ENCODE measurements at places on chromosomes 6 and 20.

DNA sequence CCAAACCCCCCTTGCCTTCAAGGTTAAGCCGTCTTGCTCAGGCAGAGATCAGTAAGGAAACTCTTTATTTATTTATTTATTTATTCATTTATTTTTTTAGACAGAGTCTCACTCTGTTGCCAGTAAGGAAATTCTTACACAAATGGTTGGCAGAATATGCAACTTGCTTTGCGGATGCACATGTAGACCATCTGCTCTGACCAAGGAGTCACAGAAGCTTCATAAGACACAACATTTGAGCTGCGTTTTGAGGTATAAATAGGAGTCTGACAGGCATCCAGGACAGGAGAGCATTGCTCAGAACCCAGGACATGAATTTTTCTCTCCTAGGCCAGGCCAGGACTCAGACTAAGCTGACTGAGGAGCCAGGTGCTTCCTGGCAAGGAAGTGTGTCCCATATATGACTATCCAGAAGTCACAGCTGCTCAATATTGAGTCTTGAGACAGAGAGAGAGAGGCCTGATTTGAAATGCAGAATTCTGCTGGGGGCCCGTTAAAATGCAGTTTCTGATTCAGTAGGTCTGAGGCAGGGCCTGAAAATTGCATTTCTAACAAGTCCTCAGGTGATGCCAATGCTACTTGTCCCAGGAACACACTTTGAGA is 43.9 kb downstream of the HLA-A start:
- no peak for DNase-seq

DNA sequence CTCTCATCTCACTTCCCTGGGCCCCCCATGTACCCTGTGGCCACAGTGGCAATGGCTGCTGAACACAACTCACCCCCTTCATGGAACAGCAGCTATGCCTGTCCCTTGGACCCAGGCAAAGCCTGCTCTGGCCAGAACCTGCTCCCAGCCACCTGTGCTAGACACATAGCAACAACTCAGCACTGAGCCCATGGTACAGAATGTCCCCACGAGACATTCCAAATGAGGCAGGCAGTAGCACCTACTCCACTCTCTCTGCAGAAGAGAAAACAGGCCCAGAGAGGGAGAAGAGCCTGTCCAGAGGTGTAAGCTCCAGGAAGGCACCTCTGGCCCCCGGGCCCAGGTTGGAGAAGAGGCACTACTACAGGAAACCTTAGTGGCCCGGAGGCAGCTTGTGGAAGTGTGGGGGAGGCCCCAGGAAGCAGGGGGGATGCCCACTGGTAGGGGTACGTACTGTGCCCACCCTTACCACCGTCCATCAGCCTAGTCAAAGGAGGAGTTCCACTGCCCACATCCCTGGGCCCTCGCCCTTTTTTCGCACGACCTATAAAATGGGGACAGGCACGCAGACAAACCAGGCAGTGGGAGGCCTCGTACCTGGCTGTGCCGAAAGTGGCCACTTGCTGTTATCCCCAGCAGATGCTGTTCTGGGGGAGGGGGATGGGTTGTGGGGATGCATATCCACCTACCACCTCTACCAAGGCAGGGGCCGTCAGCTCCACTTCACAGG is 97.2 kb downstream of the ASXL1 start:
- DNase-seq, result no peak

GRCh38 chr20:53899351-53900167 is 170.8 kb downstream of the BCAS1 start:
- DNase-seq, result peak; percentile 39

- DNase-seq, result no peak
Measured at GRCh38 chr6:20924911-20925543, 390.8 kb downstream of the CDKAL1 start.

GRCh38 chr6:140237251-140237650 is 862.8 kb upstream of the CITED2 start:
- no peak for DNase-seq

GRCh38 chr6:3124667-3125066 is 6.2 kb downstream of the BPHL start:
- no peak for DNase-seq

DNA sequence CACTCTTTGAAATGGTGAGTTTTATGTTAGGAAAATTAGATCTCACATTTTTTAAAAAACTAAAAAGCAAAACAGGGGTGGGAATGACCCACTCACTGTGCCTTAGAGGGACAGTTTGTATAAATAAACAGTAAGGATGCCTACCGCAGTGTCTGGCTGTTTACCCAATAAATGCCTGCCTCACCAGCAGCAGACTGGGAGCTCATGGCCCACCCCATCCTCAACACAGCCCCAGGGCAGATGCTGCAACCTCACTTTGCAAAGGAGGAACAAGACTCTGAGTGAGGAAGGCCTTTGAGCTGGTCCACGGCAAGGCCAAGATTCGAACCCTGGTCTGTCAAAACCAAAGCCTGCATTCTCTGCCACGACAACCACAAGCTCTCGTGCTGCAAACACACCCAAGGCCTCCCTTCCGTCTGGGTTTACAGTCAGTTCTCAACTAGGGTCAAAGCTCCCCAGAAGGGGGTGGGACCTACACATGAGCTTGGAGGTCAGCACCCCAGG is 77.8 kb downstream of the BMP7 start:
- DNase-seq, result no peak

DNA sequence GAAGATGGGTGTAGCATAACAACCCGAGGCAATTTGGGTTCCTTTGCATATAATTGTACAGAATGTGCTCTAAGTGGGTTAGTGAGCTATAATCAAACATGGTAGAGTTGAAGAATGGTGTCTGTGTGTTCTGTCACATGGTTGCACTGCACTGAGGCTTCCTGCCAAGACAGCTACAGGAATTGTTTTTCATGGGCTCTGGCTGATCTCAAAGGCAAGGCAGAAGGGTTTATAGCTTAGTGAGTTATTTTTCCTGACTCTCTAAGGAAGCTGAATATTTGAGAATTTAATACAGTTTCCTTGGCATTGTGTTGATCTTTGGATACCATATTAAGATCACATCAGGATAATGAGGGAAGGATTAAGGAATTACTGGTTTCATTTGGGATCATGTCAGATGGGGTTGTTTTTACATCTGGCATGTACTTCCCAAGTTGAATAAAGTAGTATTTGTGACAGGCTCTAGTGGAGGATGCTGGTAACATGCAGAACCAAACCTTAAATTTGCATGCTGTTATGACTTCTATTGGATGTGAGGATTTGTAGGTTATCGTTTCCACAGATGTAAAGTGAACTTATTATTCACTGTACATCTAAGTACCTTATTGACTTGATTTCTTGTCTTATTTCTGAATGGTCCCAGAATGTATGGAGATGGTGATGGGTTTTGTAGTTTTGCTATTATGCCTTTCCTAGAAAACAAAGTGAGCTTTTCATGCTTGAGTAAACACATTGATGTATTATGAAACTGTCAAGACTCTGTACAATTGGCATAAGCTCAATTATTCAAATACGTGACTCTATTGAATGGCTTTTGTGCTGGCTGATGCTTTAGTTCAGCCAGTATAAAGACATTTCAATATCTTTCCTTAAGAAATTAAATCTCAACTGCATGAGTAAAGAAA is 43.3 kb downstream of the LRRC1 start:
- no peak for DNase-seq

- no peak for DNase-seq
Measured at GRCh38 chr20:17612287-17612991, 42.6 kb downstream of the DSTN start.

DNA sequence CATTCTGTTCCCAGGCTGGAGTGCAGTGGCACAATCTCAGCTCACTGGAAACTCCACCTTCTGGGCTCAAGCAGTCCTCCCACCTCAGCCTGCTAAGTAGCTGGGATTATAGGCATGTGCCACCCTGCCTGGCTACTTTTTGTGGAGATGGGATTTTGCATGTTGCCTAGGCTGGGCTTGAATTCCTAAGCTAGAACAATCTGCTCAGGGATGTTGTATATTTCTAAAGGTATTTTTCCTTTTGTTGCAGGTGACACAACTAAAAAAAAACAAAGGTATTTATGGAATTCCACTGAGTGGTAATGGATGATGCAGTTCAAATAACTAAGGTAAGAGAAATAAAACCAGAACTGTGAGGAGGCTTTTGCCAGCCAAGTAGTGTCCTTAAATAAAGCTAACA is 49.7 kb downstream of the PTPRA start:
- DNase-seq, result no peak

- no peak for DNase-seq
Measured at GRCh38 chr6:127484212-127484863, 25.1 kb upstream of the KIAA0408 start.

- peak; percentile 57 for DNase-seq
Measured at GRCh38 chr20:36572701-36573102, 695 bp upstream of the TGIF2 start.

GRCh38 chr6:6006006-6006427 is 708 bp downstream of the NRN1 start:
- no peak for DNase-seq

- DNase-seq, result no peak
Measured at GRCh38 chr6:134491477-134491876, 173.6 kb upstream of the SGK1 start.

- DNase-seq, result no peak
Measured at GRCh38 chr6:81755551-81755950, 3.1 kb upstream of the TENT5A start.

- no peak for DNase-seq
Measured at GRCh38 chr20:38607351-38607750, 5.7 kb downstream of the ARHGAP40 start.

DNA sequence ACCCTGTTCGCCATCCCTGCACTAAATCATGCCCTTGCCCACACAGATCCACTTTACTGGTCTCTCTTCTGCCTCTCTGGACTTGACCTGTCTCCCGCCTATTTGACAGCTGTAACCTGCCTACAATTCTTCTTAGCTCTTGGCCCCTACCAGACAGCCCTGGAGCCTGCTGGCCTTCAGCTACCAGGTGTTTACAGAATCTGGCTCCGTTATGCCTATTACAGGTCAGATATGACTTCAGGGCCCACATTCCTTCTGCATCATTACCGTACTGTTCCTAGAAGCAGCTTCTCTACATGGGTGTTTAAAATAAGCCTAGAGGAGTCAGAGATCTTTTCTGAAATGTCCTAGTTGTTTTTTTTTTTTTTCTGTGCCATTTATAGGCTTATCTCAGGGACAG is 45.4 kb upstream of the CCN6 start:
- no peak for DNase-seq

- DNase-seq, result no peak
Measured at GRCh38 chr6:145352382-145353080, 382.8 kb downstream of the EPM2A start.

- DNase-seq, result no peak
Measured at GRCh38 chr6:34592208-34592952, 36.3 kb upstream of the SPDEF start.

DNA sequence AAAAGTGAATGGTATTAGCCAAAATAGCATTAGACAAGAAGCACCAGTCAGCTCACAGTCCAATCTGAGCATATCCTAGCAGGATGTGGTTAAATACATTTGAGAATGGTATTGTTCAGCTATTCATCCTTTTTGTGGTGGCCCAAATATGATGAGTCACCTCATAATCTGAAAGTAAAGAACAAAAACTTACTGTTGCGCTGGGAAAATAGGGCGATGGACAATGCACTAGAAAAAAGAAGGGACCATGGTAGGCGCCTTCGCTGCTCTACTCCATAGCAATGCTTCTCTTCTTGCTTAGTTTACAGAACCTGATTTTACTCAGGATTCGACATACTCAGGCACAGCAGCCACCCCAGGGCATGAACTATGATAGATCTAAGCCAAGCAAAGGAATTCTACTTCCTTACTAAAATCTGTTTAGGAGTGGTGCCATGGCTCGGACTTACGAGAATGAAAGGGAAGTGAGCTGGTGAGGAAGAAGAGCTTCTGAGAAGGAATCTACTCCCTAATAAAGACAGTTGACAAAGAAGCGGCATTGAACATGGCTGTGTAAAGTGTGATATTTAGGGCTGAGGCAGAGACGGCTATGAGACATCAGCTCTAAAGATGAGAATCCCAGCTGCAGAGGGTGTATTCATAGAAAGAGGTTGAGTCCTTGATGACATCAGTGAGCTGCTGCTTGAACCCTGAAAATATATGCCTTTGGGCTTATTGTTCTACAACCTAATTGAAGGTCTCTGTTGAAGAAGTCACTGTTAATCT is 16.6 kb upstream of the FBXO9 start:
- DNase-seq, result no peak

DNA sequence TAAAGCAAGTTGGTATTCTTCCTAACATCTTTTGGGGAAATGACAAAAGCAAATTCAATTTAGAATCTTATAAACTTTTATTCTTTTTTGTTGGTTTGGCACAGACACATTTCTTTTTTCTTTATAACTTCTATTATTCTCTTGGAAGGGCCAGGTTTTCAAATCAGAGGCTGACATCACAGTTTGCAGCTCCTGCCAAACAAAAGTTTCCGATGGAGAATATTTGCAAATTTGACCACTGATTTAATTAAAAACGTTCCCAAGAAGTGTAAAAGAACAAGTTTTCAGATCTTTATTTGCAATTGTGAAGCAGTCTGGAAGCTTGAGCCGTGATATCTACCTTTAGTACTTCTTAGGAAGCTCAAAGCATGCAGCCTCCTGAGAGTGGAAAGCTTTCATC is 53.8 kb upstream of the CD83 start:
- DNase-seq, result no peak

DNA sequence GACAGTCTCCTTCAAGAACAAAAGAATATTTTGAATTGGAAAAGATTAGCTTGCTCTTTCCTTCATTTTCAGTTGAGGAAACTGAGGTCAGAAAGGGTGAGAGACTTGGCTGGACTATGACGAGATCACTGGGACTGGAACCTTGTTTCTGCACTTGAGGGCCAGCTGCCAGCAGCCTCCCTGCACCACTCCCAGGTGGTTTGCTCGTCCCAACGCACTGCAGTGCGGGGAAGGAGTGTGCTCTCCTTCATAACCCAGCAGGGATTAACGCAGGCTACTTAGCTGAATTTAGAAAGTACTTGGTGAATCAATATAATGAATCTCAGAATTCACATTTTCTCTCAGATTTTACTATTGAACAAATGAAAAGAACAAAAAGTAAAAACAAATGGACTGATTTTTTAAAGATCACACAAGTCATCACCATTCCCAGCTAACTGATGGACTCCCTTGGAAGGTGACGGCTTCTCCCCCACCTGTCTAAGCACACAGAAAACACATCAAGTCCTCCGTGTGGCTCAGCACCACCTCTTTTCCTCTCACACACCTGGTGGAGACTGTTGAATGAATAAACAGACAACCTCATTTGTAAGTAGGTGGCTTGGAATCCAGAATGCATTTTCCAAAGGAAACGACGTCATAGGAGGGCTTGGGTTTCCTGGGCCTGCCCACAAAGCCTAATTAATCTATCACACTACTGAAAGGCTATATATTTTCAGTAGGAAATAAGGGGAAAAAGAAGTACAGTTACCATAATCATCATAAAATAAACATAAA is 121.0 kb downstream of the QRSL1 start:
- DNase-seq, result no peak

- DNase-seq, result no peak
Measured at GRCh38 chr6:145848541-145848940, 33.9 kb upstream of the FBXO30 start.

All from activated T-helper 1 cell treated with anti-CD3 and anti-CD28 coated beads, Interleukin-2, amount 50 U/mL, for 16 hours (primary cell).